Mesendoderm (in vitro differentiated cells): ENCODE measurements at places on chromosomes 5 and 9.

- peak; percentile 82 for DNase-seq
Observed at GRCh38 chr5:78930721-78931120, 54.4 kb downstream of the ARSB start.

DNA sequence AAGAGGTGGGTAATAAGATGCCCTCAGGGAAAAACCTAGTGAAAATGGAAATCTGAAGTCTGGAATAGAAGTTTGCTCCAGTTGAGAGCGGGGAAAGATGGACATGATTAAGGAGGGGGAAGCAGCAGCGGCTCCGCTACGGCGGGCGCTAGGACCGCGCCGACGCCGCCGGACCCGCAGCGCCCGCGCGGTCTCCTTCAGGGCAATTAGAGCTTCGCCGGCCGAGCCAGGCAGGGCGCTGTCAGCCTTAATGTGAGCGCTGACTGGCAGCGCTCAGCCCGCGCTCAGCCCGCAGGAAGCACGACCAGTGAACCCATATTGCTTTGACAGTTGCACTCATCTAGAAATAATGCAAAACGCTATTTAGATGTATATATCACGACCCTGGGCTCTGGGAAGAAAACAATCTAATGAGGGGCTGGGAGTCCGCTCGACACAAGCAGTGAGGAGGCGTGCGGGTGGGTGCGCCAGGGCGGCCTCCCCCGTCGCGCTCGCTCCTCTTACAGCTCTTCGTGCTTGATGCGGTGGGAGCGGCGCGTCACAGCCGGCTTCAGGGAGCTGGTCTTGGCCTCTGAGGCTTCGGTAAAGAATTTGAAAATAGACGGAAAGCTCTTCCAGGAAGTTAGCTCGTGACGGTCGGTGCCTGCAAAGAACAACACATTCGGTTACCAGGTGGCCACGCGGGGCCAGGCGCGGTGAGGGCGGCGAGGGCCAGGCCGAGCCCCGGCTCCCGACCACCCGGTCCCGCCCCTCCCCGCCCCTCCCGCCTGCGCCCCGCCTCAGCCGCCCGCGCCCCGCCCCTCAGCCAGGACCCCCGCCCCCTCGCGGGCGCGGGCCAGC is 37.7 kb downstream of the NR2F1 start:
- peak; percentile 89 for DNase-seq

- DNase-seq, result peak; percentile 28
Observed at GRCh38 chr5:132747616-132748440, 602 bp downstream of the CCNI2 start.

GRCh38 chr5:107213025-107213424 is 457.7 kb downstream of the EFNA5 start:
- peak; percentile 37 for DNase-seq

DNA sequence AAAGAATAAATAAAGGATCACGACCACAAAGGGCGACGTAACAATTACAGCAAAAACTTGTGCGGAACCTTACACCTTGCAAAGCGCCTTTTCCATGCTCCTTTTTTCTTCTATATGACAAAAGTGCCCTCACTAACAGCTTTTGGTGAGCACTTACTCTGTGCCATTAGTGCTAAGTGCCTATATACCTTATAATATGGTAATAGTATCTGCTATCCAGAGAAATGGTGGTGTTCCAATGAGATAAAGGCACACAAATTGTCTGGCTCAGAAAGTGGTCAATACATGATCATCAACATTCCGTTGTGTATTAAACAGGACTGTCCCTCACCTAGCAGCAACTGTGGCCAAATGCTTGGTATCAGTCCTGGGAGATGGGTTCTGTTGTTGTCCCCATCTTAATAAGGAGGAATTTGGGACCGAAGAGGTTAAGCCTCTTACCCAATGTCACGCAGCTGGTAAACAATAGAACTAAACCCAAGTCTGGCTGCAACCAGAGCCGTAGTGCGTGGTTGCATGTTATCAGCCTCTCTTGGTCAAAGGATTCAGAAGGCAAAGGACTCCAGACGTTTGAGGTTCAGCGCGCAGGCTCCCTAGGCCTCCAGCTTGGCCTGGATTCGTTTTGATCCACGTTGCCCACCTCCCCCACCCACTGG is 564 bp upstream of the TOR2A start:
- DNase-seq, result no peak

DNA sequence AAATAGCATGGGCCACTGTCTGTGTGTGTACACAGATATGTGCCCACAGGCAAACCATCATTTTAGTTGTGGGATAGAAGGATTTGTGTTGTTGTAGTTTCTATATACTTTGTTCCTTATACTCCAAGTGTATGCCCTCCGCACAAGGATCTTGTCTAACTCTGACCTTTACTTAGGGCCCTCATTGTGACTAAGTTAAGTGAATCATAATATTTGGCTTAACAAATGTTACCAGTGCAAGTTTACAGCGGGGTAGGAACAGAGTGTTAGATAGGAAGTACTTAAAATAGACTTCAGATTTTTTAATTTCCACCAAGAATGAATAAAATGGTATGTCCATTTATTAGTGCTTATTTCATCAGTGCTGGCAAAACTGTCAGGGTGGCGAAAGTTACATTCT is 29.5 kb upstream of the CYFIP2 start:
- no peak for DNase-seq

GRCh38 chr9:95952471-95952870 is 77.0 kb downstream of the ERCC6L2 start:
- DNase-seq, result no peak

DNA sequence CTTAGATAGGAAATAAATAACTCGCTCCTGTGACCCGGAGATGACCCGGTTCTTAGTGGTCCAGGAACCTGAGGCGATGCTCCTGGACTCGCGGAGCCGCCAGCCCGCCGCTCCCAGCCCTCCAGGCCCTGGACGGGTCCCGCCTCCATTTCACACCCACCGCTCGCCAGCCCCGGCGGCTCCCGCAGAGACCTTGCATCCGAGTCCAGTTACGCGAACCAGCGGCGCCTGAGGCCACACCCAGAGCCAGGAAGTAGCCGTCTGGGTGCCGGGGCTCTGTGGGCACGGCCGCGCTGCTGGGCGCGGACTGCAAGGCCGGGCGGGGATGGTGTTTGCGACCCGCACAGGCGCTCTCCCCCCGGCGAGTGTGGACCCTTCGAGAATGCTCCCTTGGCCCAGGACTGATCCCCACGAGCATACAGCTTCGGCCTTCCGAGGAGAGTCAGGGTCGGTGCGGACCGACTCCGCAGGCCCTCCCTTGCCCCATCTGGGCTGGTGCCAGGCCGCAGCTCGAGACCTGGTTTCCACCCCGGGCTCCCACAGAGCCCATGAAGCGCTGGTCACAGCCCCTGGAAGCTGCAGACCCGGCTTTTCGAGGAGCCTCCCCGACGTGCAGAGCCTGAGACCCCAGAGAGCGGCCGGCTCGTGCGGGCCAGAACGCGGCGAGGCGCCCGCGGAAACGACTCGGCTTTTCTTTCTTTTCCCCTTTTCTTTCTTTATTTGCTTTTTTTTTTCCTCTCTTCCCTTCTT is 5.2 kb upstream of the BARX1 start:
- peak; percentile 67 for DNase-seq

GRCh38 chr9:116935149-116935897 is 248.2 kb downstream of the TRIM32 start:
- no peak for DNase-seq

- peak; percentile 30 for DNase-seq
Observed at GRCh38 chr9:24912767-24913166, 367.1 kb upstream of the IZUMO3 start.

DNA sequence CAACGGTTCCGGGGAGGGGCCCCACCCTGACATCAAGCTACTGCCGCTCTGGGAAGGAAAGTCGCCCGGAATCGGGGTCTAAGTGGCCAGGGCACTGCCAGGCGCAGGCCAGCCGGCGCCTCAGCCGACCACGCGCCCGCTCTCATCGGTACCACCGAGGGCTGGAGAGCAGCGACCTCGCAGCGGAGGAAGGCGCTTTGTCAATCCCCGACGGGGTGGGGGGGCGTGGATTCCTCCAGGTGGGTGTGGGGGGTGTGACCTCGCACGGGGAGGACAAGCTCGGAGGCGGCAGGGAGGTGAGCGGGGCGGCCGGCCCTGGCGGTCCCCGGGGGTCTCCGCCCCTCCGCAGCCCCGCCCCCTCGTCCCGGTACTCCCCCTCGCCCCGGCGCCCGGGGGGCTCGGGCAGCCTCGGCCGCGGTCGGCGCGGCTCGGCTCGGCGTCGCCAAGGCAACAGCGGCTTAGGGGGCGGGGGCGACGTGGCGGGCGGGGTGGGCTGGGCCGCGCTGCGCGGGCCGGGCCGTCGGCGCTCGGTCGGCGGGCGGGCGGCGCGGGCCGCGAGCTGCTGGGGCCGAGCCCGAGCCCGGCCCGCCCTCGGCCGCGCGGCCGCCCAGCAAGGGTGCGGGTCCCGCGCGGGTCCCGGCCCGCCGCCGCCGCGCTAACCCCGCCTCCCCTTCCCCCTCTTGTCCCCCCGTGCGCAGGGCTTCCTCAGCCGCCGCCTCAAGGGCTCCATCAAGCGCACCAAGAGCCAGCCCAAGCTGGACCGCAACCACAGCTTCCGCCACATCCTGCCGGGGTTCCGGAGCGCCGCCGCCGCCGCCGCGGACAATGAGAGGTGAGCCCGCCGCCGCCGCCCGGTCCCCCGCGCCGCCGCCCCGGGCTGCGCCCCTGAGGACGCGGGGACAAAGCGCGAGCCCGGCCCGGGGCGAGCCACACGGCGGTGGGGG is 47.5 kb downstream of the DAB2IP start:
- DNase-seq, result peak; percentile 77
